Aorta (tissue), 5 donors: ENCODE measurements at places on chromosomes 5 and 9. TPM values are rescaled to one million over a fixed set of nuclear protein-coding genes. Genes with fewer than 3 reads are reported as not detected.

GRCh38 chr5:93941897-93942296, 200.5 kb upstream of the POU5F2 start:
- H3K4me3 ChIP-seq, result no peak overlapping the region
- H3K27ac ChIP-seq, result no peak overlapping the region
- no peaks in the 10 kb centered on the region for H3K4me1 ChIP-seq
- DNase-seq, result no peak
- H3K27me3 ChIP-seq, result no peaks in the 10 kb centered on the region

- H3K4me3 ChIP-seq, result no peak overlapping the region
- no peaks in the 10 kb centered on the region for H3K27me3 ChIP-seq
- H3K4me1 ChIP-seq, result no peaks in the 10 kb centered on the region
- H3K36me3 ChIP-seq, result no peaks in the 10 kb centered on the region
- H3K27ac ChIP-seq, result no peak overlapping the region
Measured at GRCh38 chr9:78566521-78566920, 269.6 kb downstream of the PSAT1 start.

DNA sequence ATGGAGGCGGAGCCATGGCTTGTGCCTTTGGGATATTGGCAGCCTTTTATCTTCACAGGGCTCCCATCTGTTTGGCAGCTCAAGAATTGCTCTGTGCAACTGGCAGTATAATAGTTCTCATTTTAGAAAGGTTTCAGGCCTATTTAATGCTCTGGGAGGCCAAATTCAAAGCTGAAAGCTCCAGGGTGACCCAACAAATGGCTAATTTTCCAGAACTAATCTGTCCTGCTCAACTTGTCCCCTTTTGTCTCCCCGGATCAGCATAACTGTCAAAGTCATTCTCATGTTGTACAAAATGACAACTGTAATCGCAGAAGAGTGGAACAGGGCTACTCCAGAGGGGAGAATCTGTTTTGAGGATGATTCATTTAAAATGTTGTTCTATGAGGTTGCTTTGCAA, 52.6 kb upstream of the CXCL14 start:
- no peaks in the 10 kb centered on the region for H3K27me3 ChIP-seq
- no peaks in the 10 kb centered on the region for H3K36me3 ChIP-seq
- DNase-seq, result no peak
- no peaks in the 10 kb centered on the region for H3K4me1 ChIP-seq
- H3K4me3 ChIP-seq, result no peak overlapping the region
- no peak overlapping the region for H3K27ac ChIP-seq

- no peaks in the 10 kb centered on the region for H3K4me1 ChIP-seq
- H3K4me3 ChIP-seq, result no peak overlapping the region
- H3K27me3 ChIP-seq, result no peaks in the 10 kb centered on the region
Measured at GRCh38 chr5:174094857-174095606, 49.5 kb downstream of the NSG2 start.

- H3K4me1 ChIP-seq, result peaks cover 5% of the 10 kb centered on the region
- no peaks in the 10 kb centered on the region for H3K27me3 ChIP-seq
- H3K4me3 ChIP-seq, result no peak overlapping the region
- no peak for DNase-seq
- no peaks in the 10 kb centered on the region for H3K36me3 ChIP-seq
- H3K27ac ChIP-seq, result no peak overlapping the region
Measured at GRCh38 chr9:27367175-27367798, 70.3 kb upstream of the EQTN start.

GRCh38 chr9:83056911-83057310, 6.0 kb downstream of the RASEF start:
- no peaks in the 10 kb centered on the region for H3K4me1 ChIP-seq
- no peak overlapping the region for H3K27ac ChIP-seq
- no peak overlapping the region for H3K4me3 ChIP-seq
- peaks cover 3% of the 10 kb centered on the region for H3K27me3 ChIP-seq
- H3K36me3 ChIP-seq, result no peaks in the 10 kb centered on the region

DNA sequence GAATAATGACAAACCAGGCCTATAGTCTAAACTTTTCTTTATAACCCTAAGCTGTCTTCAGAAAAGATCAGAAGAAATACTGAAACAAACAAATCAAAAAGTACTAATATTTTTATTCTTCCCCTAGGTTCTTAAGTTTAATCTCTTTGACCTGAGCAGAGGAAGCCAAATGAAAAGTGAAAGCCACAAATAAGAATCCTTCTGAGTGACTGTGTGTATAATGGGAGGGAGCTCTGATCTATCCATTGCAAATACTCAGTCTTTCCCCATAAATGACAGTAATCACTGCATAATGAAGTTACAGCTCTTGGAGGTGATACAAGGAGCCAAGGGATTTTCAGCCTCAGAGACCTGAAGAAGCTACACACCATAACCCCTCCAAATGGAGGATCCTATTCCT, 126.9 kb upstream of the ATP10B start:
- H3K4me1 ChIP-seq, result no peaks in the 10 kb centered on the region
- no peaks in the 10 kb centered on the region for H3K36me3 ChIP-seq
- DNase-seq, result no peak
- no peak overlapping the region for H3K27ac ChIP-seq

FYB1 gene
- total RNA-seq, result 45.8 TPM

DNA sequence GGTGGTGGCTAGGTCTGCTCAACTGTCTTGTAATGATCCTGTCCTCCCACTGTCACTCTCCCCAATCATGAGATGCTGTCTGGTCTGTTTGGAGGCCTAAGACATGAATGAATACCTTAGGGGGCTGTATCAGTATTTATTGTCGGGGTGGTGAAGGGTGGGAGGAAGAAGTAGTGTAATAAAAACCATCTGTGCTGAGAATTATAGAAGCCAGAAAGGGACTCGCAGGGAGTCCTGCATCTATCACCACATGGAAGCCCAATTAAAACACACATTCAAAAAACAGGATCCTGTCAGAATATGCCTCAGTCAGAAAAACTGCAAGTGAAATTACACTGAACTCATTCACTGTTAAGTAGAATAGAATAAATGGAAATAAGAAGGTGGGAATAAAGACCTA, 1134.3 kb upstream of the C9orf72 start:
- DNase-seq, result no peak
- no peak overlapping the region for H3K27ac ChIP-seq
- H3K4me1 ChIP-seq, result no peaks in the 10 kb centered on the region
- no peaks in the 10 kb centered on the region for H3K27me3 ChIP-seq
- H3K36me3 ChIP-seq, result no peaks in the 10 kb centered on the region

- H3K4me1 ChIP-seq, result no peaks in the 10 kb centered on the region
- no peak for DNase-seq
- H3K27ac ChIP-seq, result no peak overlapping the region
Measured at GRCh38 chr5:58477760-58478376, 13.4 kb upstream of the GAPT start.

CMBL gene
- 7.5 TPM for total RNA-seq

- DNase-seq, result no peak
- no peaks in the 10 kb centered on the region for H3K27me3 ChIP-seq
- no peaks in the 10 kb centered on the region for H3K4me1 ChIP-seq
- no peak overlapping the region for H3K27ac ChIP-seq
Measured at GRCh38 chr5:125348936-125349831, 602.7 kb upstream of the ZNF608 start.

C9 gene
- 0.30 TPM for total RNA-seq

ZMAT2 gene
- total RNA-seq, result 39.0 TPM

- no peak overlapping the region for H3K4me3 ChIP-seq
- no peak overlapping the region for H3K27ac ChIP-seq
- no peak for DNase-seq
- H3K36me3 ChIP-seq, result peaks cover 13% of the 10 kb centered on the region
- H3K4me1 ChIP-seq, result no peaks in the 10 kb centered on the region
- no peaks in the 10 kb centered on the region for H3K27me3 ChIP-seq
Measured at GRCh38 chr9:92257327-92257726, 36.2 kb downstream of the IARS1 start.

GRCh38 chr9:93929231-93929630, 25.9 kb downstream of the BARX1 start:
- no peaks in the 10 kb centered on the region for H3K36me3 ChIP-seq
- no peaks in the 10 kb centered on the region for H3K27me3 ChIP-seq
- no peaks in the 10 kb centered on the region for H3K4me1 ChIP-seq
- no peak for DNase-seq
- no peak overlapping the region for H3K4me3 ChIP-seq
- no peak overlapping the region for H3K27ac ChIP-seq

DNA sequence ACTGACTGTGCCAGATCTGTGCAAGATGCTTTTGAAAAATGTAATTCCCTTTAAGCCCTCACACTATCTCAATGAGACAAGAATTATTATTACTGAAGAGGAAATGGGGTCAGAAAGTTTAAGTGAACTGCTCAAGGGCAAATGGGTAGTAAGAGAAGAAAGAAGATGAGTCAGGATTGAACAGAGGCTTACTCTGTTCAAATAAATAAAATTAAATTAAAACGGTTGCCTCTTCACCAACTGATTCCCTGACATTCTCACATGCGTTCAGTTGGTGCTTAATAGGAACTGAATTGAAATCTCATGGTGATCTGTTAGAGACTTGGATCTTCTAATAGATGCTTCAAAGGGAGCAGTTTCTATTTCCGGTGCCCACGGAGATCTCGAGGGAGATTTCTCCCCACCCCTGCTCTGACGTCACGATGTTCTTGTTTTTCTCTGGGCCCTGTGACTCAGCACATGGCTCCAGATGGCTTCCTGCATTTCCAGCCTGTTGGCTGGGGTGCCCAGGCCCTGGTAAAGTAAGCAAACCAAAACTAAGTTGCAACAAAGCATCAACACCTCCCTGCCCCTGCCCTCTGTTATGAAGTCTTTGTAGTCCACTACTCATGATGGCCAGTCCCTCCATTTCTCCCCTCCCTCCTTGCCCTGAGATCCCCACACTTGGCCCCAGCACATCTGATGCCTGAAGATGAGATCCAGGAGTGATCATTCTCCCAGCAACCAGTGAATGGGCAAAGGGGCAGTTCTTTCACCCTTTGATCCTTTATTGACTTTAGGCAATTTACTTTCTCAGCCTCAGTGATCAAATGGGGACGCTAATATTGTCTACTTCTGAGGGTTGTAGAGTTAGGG, 106.1 kb upstream of the CPEB4 start:
- no peaks in the 10 kb centered on the region for H3K4me1 ChIP-seq
- no peaks in the 10 kb centered on the region for H3K27me3 ChIP-seq
- H3K4me3 ChIP-seq, result no peak overlapping the region
- peak overlapping the region; percentile 13 for H3K27ac ChIP-seq
- H3K36me3 ChIP-seq, result no peaks in the 10 kb centered on the region
- DNase-seq, result peak; percentile 88

GRCh38 chr9:113705928-113706519, 170.1 kb upstream of the ZNF618 start:
- H3K27ac ChIP-seq, result no peak overlapping the region
- no peaks in the 10 kb centered on the region for H3K4me1 ChIP-seq
- no peak overlapping the region for H3K4me3 ChIP-seq
- H3K36me3 ChIP-seq, result no peaks in the 10 kb centered on the region
- no peak for DNase-seq

DNA sequence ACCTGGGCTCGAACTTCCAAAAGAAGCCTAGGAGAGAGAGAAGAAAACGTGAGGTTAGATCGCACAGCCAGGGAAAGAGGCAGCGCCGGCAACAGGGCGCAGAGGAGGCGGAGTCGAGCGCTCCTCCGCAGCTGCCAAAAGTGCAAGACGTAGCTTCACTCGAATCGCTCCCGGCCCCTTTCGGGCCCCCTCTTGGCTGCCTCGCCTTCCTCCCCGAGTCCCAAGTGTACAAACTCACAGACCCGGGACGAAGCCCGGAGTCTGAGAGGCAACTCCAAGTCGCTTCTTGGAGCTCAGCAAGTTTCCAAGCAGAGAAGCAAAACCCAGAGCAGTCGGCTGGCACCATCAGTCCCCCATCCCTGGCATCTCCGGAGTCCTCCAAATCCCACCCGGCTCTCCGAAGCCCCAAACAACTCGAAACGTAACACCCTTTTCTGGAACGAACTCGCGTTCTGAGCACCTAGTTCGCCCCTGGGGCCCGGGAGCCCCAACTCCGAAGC, 1.2 kb downstream of the MIER3 start:
- H3K36me3 ChIP-seq, result no peaks in the 10 kb centered on the region
- peak overlapping the region; percentile 98 for H3K27ac ChIP-seq
- no peaks in the 10 kb centered on the region for H3K27me3 ChIP-seq
- peak overlapping the region; percentile 96 for H3K4me3 ChIP-seq
- H3K4me1 ChIP-seq, result no peaks in the 10 kb centered on the region
- DNase-seq, result peak; percentile 91

DNA sequence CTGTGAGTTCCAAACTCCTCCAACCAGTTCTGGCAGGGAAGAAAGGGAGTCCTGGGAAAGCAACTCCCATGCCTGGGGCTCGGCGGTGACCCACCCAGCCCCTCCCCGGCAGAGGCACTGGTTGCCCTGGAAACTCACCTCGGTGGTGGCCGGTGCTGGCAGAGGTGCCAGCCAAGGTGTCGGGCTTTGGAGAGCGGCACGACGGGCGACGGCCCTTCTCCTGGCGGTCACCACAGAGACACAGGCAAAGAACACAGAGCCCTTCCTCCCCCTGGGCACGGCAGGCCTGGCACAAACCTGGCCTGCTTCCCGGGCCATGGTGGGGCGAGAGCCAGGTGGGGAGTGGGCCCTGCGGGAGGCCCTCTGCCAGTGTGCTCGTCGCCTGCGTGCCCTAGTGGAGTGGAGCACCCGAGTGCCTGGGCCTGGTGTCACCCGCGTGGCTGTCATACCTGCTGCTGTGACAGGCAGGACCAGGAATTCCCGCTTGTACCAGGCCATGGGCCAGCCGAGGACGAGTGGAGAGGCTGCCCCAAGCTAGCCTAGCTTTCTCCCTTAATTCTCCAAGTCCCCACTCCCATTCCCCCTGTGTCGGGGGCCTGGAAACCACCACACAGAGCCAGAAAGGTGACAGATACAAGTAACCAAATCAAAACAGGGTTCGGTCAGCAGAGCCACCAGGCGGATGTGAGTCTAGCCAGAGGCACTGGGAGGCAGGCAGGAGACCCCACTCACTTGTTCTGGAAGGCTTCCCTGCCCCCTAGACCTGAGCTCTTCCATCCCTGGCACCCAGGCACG, 8.2 kb upstream of the RALGDS start:
- H3K4me1 ChIP-seq, result no peaks in the 10 kb centered on the region
- no peak overlapping the region for H3K4me3 ChIP-seq
- no peaks in the 10 kb centered on the region for H3K27me3 ChIP-seq
- no peak overlapping the region for H3K27ac ChIP-seq

- no peaks in the 10 kb centered on the region for H3K4me1 ChIP-seq
- H3K36me3 ChIP-seq, result no peaks in the 10 kb centered on the region
- H3K4me3 ChIP-seq, result no peak overlapping the region
- H3K27me3 ChIP-seq, result no peaks in the 10 kb centered on the region
- H3K27ac ChIP-seq, result no peak overlapping the region
Measured at GRCh38 chr9:98097836-98098235, 21.2 kb downstream of the TRIM14 start.

DAB2 gene
- total RNA-seq, result 119 TPM

DNA sequence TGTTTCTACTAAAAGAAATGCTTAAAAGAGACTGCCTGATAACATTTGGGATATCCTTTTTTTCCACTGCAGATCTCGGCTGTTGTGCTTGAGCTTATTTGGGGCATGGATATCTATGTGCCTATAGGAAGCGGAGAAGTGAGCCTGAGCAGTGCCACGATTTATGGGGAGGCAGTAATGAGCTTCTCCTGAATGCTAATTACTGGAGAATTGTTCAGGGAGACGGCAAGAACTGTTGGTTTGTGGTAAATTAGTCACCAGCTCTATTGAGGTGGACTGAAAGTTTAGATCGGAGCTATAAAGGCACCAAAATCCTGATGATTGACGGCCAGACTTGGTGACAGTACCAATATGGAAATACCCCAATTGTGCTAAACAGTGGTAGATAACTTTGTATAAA, 186.5 kb downstream of the ARHGEF28 start:
- H3K27ac ChIP-seq, result no peak overlapping the region
- peaks cover 3% of the 10 kb centered on the region for H3K4me1 ChIP-seq
- no peaks in the 10 kb centered on the region for H3K36me3 ChIP-seq
- H3K27me3 ChIP-seq, result no peaks in the 10 kb centered on the region
